CD14-positive monocyte (primary cell): ENCODE measurements at places on chromosomes 16 and 17. TPM values are rescaled to one million over a fixed set of nuclear protein-coding genes. Genes with fewer than 3 reads are reported as not detected.

DNA sequence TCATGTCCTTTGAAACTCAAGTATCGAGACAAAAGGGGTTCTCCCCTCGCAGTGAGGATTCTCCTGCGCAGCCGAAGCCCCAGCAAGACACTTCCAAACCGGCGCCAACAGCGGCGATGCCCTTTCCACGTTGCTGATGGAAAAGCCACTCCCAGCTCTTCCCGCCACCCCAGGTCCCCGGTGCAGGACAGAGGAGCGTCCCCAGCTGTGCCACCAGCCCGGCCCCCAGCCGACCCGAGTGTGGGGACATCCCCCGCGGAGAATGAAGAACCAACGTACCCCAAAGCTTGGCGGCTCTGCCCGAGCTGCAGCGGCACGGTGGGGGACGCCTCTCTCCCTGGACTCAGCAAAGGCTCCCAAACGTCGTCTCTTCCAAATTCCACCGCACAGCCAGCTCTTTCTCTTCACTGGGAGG is 573 bp downstream of the CHST6 start:
- H3K27me3 ChIP-seq = peaks cover 33% of the 10 kb centered on the region
- H3K27ac ChIP-seq = no peak overlapping the region
- H3K4me3 ChIP-seq = peak overlapping the region; percentile 53
- H3K36me3 ChIP-seq = no peaks in the 10 kb centered on the region

- peaks cover 27% of the 10 kb centered on the region for H3K27me3 ChIP-seq
- DNase-seq = peak; percentile 82
- no peak overlapping the region for H3K4me3 ChIP-seq
- peaks cover 23% of the 10 kb centered on the region for H3K4me1 ChIP-seq
- H3K36me3 ChIP-seq = no peaks in the 10 kb centered on the region
- no peak overlapping the region for H3K27ac ChIP-seq
These were observed 10.2 kb upstream of the ETV4 start for GRCh38 chr17:43556292-43556691.

- H3K36me3 ChIP-seq = peaks cover 8% of the 10 kb centered on the region
- no peak for DNase-seq
- no peaks in the 10 kb centered on the region for H3K27me3 ChIP-seq
- no peak overlapping the region for H3K27ac ChIP-seq
These were observed 5.0 kb upstream of the RARA start for GRCh38 chr17:40303708-40304551.

DNA sequence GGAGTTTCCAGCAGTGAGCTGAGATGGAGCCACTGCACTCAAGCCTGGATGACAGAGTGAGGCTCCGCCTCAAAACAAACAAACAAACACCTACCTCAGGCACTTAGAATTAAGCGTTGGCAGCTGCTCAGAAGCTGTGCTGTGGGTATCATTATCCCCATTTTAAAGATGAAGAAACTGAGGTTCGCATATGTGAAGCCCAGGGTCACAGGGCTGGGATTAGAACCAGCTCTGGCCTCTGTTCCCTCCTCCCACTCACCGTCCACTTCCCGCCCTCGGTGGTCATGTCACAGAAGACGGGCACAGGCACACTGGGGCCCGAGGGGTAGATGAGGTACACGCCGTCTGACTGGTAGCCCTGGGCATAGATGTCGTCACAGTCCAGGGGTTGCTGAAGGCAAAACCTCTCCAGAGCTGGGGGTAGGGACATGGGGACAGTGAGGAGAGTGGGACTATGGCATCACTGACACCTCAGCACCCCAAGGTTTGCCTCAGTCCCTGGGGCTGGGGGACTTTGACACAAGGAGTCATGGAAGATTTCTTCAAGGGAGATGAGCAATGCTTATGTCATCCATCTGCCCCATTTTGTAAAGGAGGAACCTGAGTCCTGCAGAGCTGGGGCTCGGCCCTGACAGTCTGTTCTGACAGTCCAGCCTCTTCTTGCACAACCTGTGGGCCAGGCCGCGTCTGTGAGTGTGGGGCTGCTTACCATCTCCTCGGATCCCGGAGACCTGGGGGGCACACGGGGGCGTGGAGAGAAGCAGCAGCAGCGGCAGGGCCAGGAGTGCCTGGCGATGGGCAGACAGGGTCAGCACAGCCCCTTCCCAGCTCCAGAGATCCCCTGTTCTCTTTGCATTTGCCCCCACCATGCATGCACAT is 700 bp downstream of the MFAP4 start:
- H3K4me1 ChIP-seq = peaks cover 64% of the 10 kb centered on the region
- H3K36me3 ChIP-seq = peaks cover 31% of the 10 kb centered on the region
- peak; percentile 97 for DNase-seq
- no peak overlapping the region for H3K4me3 ChIP-seq
- peak overlapping the region; percentile 85 for H3K27ac ChIP-seq
- no peaks in the 10 kb centered on the region for H3K27me3 ChIP-seq

GRCh38 chr16:27235055-27235937 is 32.0 kb downstream of the KDM8 start:
- no peaks in the 10 kb centered on the region for H3K27me3 ChIP-seq
- DNase-seq = peak; percentile 66
- H3K4me1 ChIP-seq = peaks cover 53% of the 10 kb centered on the region
- no peak overlapping the region for H3K27ac ChIP-seq
- peak overlapping the region; percentile 71 for H3K4me3 ChIP-seq

GRCh38 chr17:65154770-65155589 is 17.8 kb downstream of the RGS9 start:
- no peaks in the 10 kb centered on the region for H3K27me3 ChIP-seq
- no peaks in the 10 kb centered on the region for H3K36me3 ChIP-seq
- no peak overlapping the region for H3K4me3 ChIP-seq
- H3K27ac ChIP-seq = no peak overlapping the region
- peaks cover 6% of the 10 kb centered on the region for H3K4me1 ChIP-seq

Gene TRIM72
- 0.04 and 0.05 TPM in 2 replicates for polyA plus RNA-seq

- peaks cover 23% of the 10 kb centered on the region for H3K4me1 ChIP-seq
- H3K27me3 ChIP-seq = peaks cover 100% of the 10 kb centered on the region
- H3K27ac ChIP-seq = no peak within 1 kb of the TSS
- no peaks in the 10 kb centered on the region for H3K36me3 ChIP-seq
These were observed at the start of gene OR1F1 for GRCh38 chr16:3187798-3188674. Gene OR1F1 (plus strand): TSS chr16:3188204.

GRCh38 chr16:49781401-49781800 is 74.5 kb downstream of the ZNF423 start:
- H3K27me3 ChIP-seq = no peaks in the 10 kb centered on the region
- DNase-seq = no peak
- H3K4me1 ChIP-seq = no peaks in the 10 kb centered on the region

Gene TM4SF5
- polyA plus RNA-seq = not detected
